ENCODE measurements at places on chromosomes 5 and 9.

GRCh38 chr5:76372323-76373054 is 30.6 kb upstream of the IQGAP2 start:
- no peak for DNase-seq

- DNase-seq, result no peak
Observed at GRCh38 chr5:78985725-78986223, 664 bp upstream of the ARSB start.

GRCh38 chr5:105872569-105873270 is 1798.0 kb downstream of the EFNA5 start:
- no peak for DNase-seq

DNA sequence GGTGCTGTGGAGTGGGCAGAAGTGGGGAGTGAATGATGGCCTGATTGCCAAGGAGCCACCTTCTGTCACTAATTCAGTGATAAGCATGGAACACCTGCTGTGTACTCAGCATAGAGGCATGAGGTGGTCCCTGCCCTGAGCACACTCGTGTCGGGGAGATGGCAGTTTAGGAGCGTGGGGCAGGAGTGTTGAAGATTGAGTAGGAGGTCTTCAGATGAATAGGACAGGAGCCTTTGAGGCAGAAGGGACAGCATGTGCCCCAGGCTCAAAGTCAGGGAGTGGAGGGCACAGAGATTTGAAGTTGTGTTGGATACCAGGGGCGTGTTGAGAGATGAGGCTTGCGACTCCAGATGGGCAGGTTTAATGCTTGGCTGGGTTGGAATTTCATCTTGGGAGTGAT is 55.0 kb downstream of the ZNF618 start:
- DNase-seq, result no peak

DNA sequence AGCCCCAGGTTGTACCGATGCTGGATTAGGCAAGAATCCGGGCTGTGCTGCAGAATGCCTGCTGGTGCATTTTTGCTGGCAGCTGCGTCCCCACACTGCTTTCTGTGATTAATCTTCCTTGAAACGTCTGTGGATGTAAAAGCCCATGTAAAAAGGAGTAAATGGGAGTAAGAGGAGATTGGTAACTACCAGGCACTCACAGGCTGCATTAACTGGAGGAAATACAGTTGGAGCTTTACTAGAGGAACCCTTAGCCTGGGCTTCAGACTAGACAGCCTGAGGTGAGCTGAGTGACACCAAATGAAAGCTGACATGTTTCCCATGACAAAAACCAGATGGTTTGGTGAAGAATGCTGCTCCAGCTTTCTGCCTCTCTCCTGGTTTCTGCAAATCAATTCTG is 190.4 kb upstream of the GAS1 start:
- DNase-seq, result no peak

DNA sequence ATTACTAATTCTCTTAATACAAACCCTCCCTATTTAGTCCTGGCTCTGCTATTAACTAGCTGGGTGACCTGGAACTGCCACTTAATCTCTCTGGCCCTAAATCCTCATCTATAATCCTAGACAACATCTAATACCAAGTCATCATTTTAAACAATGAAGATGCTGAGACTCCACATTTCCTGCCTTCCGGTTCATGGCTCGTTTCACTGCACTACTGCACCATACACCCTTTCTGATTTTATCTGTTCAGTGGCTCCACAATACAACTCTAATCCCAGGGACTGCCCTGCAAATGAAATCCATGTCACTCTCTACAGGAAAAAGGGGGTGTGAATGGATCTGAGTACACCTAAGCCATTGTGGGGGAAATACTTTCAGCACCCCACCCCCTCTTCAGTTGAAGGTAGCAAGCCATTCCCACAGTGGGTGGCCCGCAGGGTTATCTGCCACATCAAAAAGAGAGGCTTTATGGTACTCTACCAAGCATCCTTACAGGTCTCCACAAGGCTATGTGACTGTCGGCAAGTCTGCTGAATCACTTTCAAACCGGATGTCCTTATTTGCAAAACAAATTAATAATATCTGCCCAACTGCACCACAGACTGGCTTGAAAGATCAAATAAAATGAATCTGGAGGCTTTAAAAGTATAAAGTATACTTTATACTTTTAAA is 89.5 kb downstream of the EPB41L4A start:
- no peak for DNase-seq

DNA sequence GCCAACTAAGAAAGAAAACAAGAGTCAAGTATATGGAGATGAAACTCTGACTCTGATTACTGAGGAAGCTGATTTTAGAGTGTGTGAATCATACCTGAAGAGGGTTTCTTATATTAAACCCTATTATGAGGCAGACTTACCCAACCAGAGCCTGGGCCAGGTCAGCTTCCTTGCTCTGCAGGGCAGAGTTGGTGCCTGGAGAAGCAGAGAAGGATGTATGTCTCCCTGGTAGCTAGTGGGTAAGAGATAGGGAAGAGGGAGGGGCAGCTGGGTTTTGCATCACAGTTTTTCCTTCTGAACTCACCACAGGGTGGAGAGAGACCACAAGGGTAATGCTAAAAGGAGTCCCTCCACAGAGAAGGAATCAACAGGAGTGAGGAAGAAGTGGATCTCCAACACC is 104.1 kb downstream of the CMYA5 start:
- DNase-seq, result no peak

DNA sequence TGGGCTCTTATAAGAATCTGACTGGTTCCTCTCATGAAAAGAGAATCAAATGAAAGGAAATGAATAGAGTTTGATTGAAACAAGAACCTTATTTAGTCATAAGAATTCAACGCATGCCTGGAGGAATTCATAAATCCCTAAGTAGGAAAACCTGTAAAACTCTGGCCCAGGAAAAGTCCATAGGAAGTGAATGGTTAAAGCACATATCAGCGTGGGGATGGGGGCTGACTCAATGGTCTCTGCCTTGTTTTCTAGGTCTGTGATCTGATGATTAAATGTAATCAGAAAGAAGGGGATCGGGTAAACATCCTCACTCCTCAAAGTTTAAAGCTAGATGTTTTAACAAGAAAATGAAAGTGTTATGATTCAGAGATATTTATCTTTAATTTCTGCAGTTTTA is 759.4 kb upstream of the C9orf72 start:
- DNase-seq, result no peak

GRCh38 chr5:17930346-17930745 is 296.1 kb downstream of the TAF11L14 start:
- DNase-seq, result no peak

- DNase-seq, result no peak
Observed at GRCh38 chr5:90338712-90339372, 70.7 kb downstream of the CETN3 start.

GRCh38 chr5:128984480-128984879 is 19.2 kb downstream of the SLC27A6 start:
- DNase-seq, result no peak

- no peak for DNase-seq
Observed at GRCh38 chr9:72486594-72486955, 34.8 kb upstream of the TMC1 start.

GRCh38 chr5:120306303-120306702 is 157.8 kb upstream of the PRR16 start:
- DNase-seq, result no peak

DNA sequence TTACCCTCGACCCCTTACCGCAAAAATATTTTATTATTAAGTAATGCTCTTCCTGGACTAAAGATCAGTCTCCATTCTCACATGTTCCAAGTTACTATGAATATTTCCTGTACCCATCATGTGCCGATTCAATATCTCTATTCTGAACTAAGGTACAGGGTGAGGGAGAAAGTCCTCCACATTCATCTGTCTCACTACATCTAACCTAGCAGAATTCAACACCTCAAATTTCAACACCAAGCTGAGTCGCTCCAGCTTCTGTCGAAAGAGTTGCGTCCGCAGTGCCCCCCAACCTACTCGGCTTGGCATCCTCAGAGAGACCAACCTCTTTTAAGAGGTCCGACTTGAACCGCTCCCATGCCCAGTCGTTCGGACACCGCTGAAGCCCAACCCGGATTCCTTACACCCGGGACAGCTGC is 1.0 kb downstream of the CERT1 start:
- DNase-seq, result no peak

GRCh38 chr9:73200694-73201452 is 49.2 kb downstream of the ANXA1 start:
- no peak for DNase-seq

DNA sequence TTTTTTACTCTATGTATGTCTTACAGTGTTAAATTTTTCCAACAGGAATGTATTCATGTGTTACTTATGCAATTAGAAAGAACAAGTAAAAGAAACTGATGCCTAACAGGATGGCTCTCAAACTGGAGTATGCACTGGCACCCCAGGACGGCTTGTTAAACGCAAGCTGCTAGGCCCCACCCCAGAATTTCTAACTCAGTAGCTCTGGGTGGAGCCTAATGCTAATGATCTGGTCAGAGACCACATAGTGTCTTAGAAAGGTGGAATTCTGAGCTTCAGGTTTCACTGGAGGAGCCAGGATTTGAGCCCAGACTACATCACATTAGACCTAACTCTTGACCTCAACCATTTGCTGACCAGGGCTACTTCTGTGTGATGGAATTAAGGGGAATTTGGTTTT is 34.4 kb downstream of the SHC3 start:
- no peak for DNase-seq

GRCh38 chr9:107180206-107180605 is 102.9 kb upstream of the RAD23B start:
- no peak for DNase-seq

GRCh38 chr5:172885597-172886340 is 51.7 kb downstream of the ERGIC1 start:
- no peak for DNase-seq

DNA sequence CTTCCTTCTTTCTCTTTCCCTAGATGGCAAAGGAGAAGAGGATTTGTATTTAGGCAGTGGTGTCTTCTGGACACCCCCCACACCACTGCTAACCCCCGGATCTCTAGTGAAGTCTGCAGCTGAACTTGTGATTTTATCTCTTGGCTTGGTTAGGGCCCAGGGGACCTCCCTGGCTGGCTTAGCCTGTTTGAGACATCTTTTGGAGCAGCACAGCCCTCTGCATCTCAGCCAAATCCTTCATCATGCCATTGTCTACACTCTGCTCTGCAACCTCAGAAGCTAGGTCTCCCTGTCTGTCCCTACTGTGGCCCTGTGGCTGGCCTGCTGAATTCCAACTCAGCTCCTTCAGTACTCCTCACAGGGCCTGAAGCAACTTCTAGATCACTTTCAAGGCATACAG is 81.7 kb downstream of the MUSK start:
- DNase-seq, result no peak

DNA sequence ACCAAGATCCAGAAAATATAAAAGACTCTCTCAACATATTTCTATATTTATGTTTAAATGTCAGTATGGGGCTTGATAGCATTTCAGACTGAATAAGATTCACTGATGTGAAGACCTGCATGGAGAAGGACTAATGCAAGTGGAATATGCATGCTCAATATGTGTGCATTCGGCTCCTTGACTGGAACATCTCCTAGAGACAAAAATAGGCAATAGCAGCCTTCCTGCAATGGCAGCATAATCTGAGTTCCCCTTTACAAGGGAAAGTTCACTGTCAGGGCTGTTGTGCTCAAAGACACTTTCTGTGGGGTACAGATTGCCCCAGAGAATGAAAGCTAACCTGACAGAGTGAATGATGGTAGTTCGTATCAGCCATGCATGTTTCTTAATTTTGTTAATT is 42.4 kb downstream of the STARD4 start:
- DNase-seq, result no peak

DNA sequence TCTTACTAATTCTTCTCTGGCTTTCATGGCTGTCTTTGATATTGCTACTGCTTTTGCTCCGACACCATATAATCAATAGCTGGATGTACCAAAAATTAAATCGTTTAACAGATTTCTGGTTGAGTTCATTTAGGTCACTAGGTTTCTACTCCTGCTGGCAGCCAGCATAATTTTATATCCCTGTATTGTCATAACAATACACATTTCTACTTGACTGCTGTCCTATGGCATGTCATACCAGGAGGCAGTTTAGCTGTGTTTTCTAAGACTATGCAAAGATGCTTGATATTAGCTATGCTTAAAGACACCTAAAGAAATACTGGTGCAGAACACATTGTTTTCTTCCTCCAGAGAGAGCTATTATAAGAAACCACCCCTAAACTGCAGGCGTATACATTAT is 337.2 kb upstream of the CDH6 start:
- DNase-seq, result no peak

- DNase-seq, result no peak
Observed at GRCh38 chr5:87410931-87411330, 1.8 kb downstream of the CCNH start.

GRCh38 chr9:133563291-133563796 is 28.8 kb downstream of the ADAMTSL2 start:
- DNase-seq, result no peak

DNA sequence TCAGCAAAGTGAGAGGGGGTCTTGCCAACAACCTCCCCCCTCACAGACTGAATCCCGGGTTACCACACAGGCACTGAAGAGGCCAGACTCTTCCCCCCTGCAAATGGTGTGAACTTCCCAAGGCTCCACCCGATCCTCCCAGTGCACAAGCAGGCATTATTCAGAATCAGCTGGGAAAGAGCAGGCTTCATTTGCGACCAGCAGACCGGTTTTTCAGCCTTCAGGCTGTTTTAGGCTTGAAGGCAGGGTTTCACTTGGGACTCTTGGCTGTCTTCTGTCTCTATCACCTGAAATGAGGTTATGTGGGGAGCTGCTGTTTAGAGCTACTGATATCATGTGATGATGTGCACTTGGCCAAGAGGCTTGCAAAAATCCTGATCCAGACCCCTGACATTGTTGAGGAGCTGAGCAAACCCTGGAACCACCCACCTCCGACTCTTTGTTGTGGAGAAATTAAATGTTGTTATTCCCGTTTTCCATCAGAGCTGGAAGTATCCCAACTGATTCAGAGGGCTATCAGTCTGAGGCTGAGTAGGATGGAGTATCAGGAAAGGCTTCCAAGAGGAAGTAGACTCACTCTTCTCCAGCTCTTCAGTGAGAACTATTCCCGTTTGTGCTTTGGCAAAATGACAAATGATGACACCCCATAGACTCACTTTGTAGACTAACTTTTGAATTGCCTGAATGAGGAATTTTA is 63.3 kb upstream of the ZFR start:
- DNase-seq, result no peak

DNA sequence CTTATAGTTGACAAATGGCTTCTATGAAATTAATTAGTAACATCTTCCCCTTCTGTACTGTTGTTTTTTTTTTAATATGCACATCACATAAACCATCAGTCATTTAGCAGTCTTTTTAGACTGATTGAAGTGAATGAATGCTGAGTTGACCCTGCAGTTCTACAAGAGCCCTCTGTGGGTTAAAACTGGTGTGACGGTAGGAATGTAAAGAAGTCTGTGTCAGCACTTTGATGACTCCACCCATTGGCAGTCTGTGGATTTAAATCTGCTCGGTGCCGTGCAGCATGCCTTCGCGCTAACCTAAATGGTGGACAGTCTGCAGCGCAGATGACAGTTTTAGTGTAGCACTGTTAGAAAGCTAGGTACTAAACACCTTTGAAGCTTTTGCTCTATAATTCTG is 3.1 kb downstream of the GTF3C4 start:
- no peak for DNase-seq

GRCh38 chr5:95921501-95921900 is 40.1 kb downstream of the ELL2 start:
- DNase-seq, result no peak

DNA sequence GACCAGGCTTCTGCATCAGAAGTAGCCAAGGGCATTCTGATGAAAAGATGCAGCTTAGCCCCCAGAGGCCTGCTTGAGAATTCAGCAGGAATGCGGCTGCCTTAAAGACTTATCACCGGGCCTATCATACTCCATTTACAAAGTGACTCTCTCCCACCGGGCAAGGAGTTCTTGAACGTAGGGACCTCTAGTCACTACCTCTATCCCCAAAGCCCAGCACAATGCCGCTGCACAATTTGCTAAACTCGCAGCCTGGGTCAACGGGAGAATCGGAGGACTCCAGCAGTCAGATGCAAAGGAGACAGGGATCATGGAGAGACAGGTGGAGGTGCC is 661 bp downstream of the PDCL start:
- no peak for DNase-seq

All from cortex of kidney (tissue), 1 donor.